ENCODE measurements at places on chromosomes 2 and 18. TPM values are rescaled to one million over a fixed set of nuclear protein-coding genes. Genes with fewer than 3 reads are reported as not detected.

PAIP2B gene
- 0.32 TPM for total RNA-seq

CD8B2 gene
- not detected for total RNA-seq

SERPINB13 gene
- not detected for total RNA-seq

GAL3ST2 gene
- not detected for total RNA-seq

MBD1 gene
- 55.9 TPM for total RNA-seq

ARHGAP15 gene
- not detected for total RNA-seq

GKN2 gene
- not detected for total RNA-seq

TEX44 gene
- not detected for total RNA-seq

BOLL gene
- not detected for total RNA-seq

SERPINB3 gene
- total RNA-seq: not detected

SPATA3 gene
- not detected for total RNA-seq

LRRC30 gene
- total RNA-seq: not detected

GAD1 gene
- 0.97 TPM for total RNA-seq

SGPP2 gene
- total RNA-seq: not detected

LIMS2 gene
- 3.6 TPM for total RNA-seq

XDH gene
- total RNA-seq: not detected

SERPINB4 gene
- total RNA-seq: under 0.01 TPM

WNT6 gene
- total RNA-seq: not detected

HOXD12 gene
- not detected for total RNA-seq

LIMS4 gene
- total RNA-seq: 18.1 TPM

SLC30A3 gene
- total RNA-seq: 0.32 TPM

ASAP2 gene
- total RNA-seq: 52.3 TPM

CWC22 gene
- 17.3 TPM for total RNA-seq

GPR39 gene
- total RNA-seq: not detected

CXCR4 gene
- total RNA-seq: 167 TPM

TUBA3E gene
- total RNA-seq: not detected

PSMA8 gene
- not detected for total RNA-seq

MTA3 gene
- total RNA-seq: 21.1 TPM

CHRNG gene
- not detected for total RNA-seq

VWA3B gene
- total RNA-seq: not detected

SCN3A gene
- under 0.01 TPM for total RNA-seq

MLPH gene
- not detected for total RNA-seq

GALNT14 gene
- 2.6 TPM for total RNA-seq

ZSWIM2 gene
- total RNA-seq: not detected

All from epithelial cell of umbilical artery (primary cell).